ENCODE measurements at places on chromosomes 16 and 17.

- DNase-seq: no peak
These were observed at the start of gene SEPTIN1 for GRCh38 chr16:30382111-30382881. TSS of gene SEPTIN1 (minus strand) at chr16:30382561. CDS start at chr16:30382542, 19 bp downstream.

- DNase-seq: no peak
These were observed 8.2 kb downstream of the SLC6A2 start for GRCh38 chr16:55663765-55664677.

DNA sequence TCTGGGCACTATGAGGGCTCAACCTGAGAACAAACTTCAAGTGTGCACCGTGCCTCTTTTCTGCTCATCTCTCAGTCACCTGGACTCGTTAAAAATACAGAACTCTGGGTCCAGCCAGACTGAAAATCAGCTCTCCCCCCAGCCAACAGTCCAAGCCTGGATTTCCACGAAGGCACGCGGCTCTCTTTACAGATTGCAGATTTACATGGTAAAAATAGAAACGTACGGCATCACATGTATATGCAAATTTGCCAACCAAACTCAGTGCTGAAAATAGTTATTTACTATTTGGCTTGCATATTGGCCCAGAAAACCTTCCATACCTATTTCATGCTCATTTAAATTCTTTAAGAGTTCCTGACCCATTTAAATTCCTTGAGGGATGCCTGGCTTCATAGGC, 315.8 kb downstream of the MAF start:
- DNase-seq: no peak

GRCh38 chr17:77700165-77700881, 258.2 kb upstream of the TNRC6C start:
- no peak for DNase-seq

DNA sequence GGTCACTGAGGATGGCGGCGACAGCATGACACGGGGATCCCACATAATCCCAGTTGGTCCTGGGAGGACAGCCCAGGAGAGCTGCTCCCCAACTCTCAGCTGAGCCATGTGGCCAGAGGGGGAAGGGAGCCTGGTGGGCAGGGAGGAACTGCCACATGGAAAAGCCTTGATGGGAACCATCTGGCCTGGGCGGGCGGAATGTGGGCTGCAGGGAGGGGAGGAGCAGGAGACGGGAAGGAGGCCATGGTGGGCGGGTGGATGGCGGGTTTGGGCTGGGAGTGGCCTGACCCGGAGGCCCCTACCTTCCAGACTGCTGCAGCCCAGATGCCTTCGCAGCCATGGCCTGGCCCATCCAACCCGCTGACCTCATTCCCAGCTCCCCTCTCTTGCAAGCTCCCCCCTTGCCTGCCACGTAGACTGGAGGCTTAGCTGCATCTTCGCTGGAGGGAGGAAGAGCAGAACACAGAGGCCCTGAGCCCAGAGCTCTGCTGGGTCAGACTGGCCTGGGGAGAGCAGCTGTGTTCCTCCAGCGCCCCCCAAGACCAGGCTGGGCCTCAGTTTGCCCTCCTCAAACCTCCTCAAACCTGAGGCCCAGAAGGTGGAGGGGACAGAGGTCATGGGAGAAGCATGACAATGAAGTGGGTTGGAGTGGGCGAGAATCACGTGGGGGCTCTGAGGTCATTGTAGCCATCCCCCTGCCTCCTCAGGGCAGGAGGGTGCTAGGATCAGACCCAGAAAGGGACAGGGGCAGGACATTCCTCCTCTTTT, 8.2 kb upstream of the COL1A1 start:
- no peak for DNase-seq

DNA sequence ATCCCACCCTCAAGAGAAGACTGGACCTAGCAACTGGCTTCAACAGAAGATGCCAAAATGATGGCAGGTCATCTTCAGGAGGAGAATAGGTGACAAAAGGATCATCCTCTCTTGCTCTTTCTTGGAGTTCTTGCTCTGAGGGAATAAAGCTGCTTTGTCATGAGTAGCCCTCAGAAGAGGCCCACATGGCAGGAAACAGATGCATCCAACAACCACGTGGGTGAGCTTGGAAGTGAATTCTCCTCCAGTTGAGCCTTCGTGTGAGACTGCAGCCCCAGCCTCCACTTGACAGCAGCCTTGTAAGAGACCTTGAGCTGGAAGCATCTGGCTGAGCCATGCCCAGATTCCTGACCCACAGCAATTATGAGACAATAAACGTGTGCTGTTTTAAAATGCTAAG, 87.5 kb downstream of the DYNLRB2 start:
- DNase-seq: no peak

DNA sequence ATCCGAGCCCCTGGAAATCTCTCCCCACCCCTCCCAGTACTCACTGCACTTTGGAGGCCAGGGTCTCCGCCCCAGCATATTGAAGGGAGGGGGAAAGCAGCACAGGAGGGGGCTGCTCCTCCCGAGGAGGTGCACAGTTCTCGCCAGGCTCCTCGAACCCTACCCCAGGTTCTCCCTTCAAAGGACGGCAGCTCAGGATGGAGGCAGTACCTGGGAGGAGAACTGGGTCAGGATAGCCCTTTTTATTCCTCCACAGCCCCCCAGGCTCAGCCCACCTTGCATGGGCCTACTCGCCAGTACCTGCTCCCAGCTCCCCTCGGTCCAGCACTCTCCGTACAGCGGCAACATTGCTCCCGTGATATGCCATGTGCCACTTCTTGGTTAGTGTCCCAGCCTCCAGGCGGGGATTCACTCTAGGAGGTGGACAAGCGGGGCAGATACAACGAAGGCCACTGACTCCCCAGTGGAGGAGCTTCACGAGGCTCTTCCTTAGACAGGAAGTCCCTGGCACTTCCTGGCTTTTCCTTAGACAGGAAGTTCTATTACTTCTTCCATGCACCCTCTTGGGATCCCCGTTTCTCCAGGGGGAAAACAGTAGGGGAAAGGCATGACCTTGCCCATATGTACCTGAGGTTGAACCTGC, 2.1 kb upstream of the GPS2 start:
- DNase-seq: no peak

DNA sequence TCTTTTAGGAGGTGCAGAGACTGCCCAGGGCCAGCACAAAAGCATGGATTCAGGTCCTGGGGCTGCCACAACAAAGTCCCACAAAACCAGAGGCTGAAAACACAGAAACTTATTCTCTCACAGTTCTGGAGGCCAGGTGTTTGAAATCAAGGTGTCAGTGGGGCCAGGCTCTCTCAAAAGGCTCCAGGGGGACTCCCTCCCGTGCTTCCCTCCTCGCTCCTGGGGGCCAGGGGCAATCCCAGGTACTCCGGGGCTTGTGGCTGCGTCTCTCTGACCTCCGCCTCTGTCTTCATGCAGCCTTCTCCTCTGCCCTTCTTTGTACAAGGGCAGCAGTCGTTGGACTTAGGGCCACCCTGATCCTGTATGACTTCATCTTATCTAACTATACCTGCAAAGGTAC, 8.3 kb upstream of the RBFOX3 start:
- DNase-seq: no peak

- DNase-seq: no peak
These were observed 71.6 kb downstream of the HS3ST3B1 start for GRCh38 chr17:14372461-14372860.

DNA sequence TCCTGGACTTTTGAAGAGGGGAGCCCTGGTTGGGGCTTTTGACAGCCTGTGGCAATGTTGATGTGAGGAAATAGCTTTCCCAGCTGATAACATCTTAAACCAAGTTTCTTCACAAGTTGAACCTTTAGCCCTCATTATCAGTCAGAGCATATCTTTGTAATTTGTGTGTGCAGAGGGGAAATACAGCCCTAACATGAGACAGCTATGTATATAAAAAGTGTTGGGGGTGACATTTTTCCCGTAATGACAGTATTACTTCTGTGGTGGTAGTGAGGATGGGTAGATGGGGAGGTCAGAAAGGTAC, 221.1 kb downstream of the FTO start:
- DNase-seq: no peak

DNA sequence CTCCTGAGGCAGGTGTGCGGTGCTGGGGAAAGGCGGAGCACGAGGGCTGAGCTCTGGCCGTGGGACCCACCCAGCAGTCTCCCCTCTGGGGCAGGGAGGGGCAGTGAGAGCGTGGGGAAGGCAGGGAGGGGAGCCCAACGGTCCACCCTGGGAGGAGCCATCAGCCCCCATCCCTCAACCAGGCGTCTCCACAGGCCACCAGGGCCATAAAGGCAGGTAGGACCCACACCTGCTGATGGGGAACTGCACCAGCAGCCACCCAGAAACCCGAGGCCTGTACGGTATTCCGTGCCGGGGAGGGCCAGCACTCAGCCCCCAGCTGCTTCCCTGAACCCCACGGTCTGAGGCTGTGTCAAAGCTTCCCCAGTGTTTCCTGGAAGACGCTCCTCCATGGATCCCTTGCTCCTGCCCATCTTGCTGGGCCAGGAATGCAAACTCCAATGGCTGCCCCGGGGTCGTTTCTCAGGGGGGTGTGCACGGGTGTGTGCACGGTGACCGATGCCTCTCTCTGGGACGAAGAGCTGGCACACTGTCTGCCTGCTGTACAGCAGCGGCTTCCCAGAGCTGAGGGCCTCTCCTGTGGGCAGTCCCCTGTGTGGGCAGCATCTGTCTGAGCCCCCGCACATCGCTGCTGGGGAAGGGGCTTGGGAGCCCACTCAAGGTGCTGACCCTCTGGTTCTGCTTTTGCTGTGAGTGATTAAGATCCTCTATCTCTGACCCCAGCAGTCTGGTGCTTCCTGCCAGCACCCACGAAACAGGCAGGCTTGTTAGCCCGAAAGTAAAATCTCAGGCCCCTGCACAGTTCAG, 17.2 kb upstream of the METRNL start:
- no peak for DNase-seq

DNA sequence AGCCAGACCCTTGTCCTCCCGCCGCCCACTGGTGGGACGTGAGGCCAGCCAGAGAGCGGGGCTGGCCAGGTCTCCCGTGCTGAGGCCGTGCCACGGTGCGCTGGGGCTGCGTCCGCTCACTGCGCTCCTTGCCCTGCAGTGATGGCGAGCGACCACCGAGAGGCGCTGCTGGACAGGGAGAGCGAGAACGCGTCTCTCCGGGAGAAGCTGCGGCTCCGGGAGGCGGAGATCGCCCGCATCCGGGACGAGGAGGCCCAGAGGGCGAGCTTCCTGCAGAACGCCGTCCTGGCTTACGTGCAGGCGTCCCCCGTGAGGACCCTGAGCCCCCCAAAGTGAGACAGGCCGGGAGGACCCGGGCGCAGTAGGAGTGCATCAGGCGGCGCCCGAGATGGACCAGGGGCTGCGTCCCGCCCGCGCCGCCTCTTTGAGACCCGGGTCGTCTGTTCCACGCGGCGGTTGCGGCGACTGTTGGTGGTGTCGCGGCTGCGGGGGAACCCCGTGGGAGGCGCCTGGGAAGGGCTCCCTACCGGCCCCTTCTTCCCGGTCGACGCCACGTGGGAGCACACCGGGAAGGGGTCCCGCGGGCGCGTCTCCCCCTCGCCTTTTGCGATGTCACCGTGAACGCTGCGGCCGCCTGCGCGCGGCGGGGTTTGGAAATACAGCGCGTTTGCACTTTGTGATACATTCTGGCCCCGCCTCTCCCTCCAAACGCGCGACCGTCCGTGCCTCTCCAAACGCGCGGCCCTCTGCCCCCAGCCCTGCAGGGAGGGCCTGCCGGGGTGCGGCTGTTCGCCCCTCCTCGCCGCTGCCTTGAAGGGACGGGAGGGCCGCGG, 792 bp upstream of the RAC3 start:
- no peak for DNase-seq

- no peak for DNase-seq
These were observed 43.7 kb downstream of the RND2 start for GRCh38 chr17:43068570-43069367.

DNA sequence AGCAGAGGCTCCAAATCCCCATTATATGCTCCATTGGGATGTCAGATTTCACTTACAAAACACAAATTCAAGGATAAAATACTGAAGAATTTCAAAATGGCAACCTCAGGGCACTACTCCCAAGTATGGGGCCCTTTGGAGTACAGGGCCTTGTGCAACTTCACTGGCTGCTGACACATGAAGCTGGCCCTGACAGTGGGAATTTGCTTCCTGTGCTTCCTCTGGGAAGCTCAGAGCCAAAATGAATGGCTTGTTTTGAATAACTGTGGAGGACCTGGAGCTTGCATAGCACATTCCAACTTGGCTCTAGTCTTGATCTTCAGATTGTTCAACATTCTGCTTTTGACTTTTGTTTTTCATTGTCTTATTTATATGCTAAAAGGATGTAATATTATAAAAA, 52.3 kb upstream of the HNF1B start:
- no peak for DNase-seq

DNA sequence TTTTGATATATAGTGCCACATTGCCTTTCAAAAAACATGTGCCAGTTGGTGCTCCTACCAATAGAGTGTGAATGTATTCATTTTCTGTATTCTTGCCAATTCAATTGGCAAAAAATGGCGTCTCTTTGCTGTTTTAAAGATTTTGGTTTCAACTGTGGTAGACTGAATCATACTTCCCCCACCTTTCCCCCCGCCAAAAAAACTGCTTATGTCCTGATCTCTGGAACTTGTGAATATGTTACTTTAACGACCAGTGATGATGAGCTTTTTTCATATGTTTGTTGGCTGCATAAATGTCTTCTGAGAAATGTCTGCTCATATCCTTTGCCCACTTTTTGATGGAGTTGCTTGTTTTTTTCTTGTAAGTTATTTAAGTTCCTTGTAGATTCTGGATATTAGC, 325.1 kb upstream of the KCNJ16 start:
- no peak for DNase-seq

GRCh38 chr17:62704381-62704971, 77.0 kb downstream of the MRC2 start:
- no peak for DNase-seq

DNA sequence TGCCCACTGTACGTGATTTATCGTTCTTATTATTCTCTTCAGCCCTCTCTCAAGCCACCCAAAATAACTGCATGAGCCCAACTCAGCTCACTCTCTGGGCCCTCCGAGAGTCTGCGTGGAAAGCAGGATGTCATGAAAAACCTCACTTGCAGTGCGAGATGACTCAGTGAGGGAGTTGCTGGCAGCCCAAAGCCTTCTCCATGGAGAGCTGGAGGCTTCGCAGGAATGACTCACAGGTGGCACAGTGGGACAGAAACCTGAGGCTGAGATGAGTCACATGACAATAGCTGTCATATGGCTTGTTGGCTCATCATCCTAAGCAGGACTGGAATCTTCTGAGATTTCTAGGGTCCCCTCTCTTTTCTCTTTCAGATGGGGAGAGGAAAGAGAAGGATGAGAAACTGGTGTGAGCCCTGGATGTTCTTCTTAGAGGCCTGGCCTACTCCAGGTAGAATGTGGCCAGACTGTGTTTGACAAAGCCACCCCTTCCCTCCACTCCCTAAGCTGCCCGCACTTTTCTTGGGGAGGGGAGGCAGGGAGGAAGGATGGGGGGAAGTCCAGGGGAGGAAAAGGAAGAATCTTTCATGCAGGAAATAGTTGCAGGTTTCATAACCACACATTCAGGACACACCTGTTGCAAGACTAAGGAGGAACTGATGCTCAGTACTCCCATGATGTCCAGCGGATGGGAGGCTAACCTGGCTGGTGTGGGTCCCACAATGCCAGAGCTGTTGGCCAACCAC, 160.6 kb upstream of the RPL38 start:
- DNase-seq: peak; percentile 70
